Lung (tissue), 17 donors: ENCODE measurements at places on chromosomes 5 and 9. TPM values are rescaled to one million over a fixed set of nuclear protein-coding genes. Genes with fewer than 3 reads are reported as not detected.
A peak's percentile ranks its signal among the peaks of the same experiment; 100 is the strongest.

GRCh38 chr9:137592767-137593166 lies 2.5 kb upstream of the ZMYND19 start:
- no peak for DNase-seq

- no peak for DNase-seq
Measured at GRCh38 chr5:71914281-71914680, 193.0 kb upstream of the MAP1B start.

GRCh38 chr5:172444110-172444510 lies 10.2 kb downstream of the SH3PXD2B start:
- no peak for DNase-seq

DNA sequence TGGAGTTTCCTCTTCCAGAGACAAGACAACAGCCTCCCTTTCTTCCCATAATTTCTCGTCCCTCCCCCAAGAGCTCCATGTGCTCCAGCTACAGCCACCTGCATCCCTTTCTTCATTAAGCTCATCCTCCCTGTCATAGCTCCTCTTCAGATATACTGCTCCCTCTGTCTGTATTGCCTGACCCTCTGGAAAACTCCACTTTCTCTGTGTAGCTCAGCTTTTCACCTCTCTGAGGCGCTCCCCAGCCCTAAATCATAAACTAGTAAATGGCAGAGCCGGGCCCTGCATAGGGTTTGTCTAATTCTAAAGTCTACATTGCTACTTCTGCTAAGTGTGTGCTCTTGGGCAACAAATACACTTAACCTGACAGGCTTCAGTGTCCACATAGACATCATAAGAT lies 8.8 kb upstream of the PLIN2 start:
- DNase-seq = no peak

DNA sequence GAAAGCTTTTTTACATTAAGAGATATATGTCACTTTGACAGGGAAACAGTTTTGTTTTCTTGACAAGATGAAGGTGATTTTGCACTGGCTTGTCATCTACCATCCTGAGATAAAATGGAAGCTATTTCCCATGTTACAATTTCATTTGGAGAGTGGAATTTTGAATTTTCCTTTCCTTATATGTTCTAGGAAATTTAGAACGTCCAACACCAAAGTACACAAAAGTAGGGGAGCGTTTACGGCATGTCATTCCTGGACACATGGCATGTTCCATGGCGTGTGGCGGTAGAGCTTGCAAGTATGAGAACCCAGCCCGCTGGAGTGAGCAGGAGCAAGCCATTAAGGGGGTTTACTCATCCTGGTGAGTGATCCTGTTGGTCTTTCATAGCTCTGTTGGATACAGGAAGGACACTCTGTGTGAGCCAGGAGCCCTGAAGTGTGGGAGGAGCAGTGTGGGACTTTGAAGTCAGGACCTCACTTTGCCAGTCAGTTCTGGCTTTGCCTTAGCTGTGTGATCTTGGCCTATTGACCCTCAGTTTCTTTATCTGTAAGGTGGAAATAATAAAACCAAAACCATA lies 887 bp downstream of the PTPDC1 start:
- DNase-seq = no peak

GRCh38 chr5:57698802-57699201 lies 216.2 kb upstream of the ACTBL2 start:
- DNase-seq = peak; percentile 19

The ADAMTS19 gene
- 0.02 TPM for polyA plus RNA-seq

DNA sequence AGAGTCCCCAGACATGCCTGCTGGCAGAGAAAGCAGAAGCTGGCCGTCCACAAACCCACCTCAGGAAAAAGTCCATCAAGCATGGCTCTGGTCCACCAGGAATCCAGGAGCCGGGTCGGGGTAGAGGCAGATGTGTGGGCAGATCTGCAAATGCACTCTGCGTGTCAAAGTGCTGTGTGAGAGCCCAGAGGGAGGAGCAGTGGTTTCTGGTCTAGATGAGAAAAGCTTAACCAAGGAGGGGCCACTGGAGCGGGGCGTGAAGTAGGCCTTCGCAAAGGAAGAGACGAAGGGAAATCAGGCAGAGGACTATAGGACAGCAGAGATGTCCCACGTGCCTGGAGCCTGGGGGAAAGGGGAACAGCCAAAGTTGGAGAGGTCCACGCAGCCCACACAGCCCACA lies 40.0 kb downstream of the TTLL11 start:
- DNase-seq = no peak

DNA sequence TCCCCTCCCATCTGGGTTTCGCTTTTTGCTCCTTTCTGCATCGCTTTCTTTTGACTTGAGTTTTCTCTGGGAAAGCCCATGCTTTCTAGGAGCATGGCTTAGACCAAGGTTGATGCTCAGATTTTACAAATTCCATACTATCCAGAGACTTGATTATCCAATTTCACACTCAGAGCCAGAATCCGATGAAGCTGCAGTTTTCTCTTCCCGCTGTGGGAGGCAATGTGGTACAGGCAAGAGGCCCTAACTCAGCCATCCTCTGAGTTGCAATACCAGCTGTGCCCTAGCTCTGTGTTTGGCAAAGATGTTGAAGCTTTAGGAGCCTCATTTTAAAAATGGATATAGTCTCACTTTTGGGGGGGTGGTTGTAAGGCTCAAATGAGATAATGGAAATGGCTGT lies 85.1 kb downstream of the BRINP1 start:
- peak; percentile 13 for DNase-seq

The DBH gene
- polyA plus RNA-seq = 0.08 TPM

GRCh38 chr5:66143473-66144073 lies 527 bp upstream of the SREK1 start:
- DNase-seq = no peak

The MLANA gene
- not detected for polyA plus RNA-seq

DNA sequence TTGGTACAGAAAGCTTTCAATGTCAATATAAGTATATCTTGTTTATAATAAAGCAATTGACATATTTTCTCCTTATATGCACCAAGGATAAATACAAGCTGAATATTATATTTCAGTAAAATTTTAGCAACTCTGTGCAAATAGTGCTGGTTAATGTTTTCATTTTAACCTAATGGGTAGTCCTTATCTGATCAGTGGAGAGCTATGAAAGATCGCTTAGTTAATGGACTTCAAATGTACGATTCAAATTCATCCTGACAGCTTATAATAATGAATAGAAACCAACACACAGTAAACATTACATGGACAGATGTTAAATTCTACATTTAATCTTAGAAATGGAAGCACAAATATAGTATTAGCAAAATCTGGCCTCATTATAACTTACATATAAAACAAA lies 1495.2 kb upstream of the C9orf72 start:
- DNase-seq = no peak

DNA sequence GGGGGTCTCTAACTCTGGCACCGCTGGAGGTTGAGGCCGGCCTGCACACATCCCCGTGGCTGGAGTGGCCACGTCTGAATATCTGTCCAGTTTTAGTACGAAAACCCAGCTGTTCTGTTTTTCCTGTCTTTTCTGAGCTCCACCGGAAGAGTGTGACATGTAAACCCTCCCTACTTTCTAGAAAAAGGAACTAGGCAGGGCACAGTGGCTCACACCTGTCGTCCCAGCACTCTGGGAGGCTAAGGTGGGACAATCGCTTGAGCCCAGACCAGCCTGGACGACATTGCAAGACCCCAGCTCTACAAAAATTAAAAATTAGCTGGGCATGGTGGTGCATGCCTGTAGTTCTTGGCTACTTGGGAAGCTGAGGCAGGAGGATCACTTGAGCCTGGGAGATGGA lies 8.2 kb upstream of the PHYKPL start:
- no peak for DNase-seq

The VLDLR gene
- 5.7 TPM for polyA plus RNA-seq
